ENCODE measurements at places on chromosomes 3 and 15.
A peak's percentile ranks its signal among the peaks of the same experiment; 100 is the strongest.

DNA sequence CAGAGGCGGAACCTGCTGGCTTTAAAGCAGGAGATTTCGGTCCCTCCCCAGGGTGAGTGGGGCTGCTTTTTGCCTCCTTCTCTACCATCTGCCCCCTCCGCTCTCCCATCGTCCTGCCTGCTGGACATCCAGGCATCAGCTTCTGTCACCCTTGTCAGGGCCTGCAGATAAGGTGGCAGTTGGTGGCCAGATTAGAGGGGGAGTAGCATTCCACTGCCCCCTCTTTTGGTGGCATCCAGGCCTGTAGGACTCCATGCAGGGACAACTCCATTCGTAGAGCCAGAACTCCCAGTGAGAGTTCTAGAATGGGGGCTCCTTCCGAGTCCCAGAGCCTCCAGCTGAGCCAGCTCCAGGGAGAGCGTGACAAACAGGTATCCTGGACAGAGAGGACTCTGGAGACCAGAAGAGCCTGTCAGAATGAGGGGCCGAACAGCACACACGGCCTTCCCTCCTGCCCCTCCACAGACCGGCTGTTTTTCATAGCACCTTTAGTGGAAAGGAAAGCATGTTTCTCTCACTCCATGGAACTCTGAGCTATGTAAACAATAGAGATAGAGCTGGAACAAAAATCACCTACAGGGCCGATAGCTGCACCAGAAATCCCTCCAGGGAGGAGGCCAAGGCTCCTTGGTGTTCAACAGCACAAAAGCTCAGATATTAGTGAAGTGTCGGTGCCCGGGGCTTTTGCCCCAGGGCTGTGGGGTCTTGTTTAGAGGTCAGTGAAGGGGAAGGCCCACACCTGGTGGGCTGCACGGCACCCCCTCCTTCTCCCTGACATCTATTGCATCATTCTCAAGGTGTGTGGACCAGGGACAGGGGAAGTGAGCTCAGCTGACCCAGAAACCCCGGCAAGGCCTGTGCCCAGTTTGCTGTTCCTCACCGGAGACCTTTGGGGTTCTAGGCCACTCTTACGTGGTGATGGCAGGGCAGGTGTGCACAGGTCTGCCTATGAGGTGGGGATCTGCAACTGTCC lies 34.2 kb downstream of the MAGEF1 start:
- no peak for DNase-seq

DNA sequence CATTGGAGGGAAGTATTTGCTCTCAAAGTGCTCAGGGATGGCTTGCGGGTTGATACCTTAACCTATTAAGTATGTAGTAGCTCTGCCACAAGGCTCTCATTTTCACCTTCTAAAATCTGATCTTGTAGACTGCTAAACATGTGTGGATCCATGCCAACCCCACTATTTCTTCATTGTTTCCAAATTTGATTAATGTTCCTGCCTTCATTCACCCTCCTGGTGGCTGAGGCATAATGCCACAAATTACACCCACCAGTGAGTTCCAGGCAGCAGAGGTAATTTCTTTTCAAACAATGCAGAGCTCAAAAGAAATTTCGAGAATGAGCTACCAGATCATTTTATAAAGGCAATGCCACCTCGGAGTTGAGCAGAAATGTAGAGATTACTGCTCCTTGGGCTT lies 71.0 kb downstream of the EDEM1 start:
- DNase-seq = no peak

- no peak for DNase-seq
Measured at GRCh38 chr3:165837058-165837525, at the start of gene BCHE. TSS of gene BCHE (minus strand) at chr3:165837423. CDS start at chr3:165831033, 6,390 bp downstream.

GRCh38 chr3:171849617-171850319 lies 6.6 kb downstream of the TMEM212 start:
- DNase-seq = no peak

- no peak for DNase-seq
Measured at GRCh38 chr15:60423537-60423936, 25.8 kb upstream of the ANXA2 start.

- DNase-seq = no peak
Measured at GRCh38 chr3:185914911-185915629, 22.7 kb downstream of the TRA2B start.

- no peak for DNase-seq
Measured at GRCh38 chr3:99761415-99762165, 56.1 kb upstream of the CMSS1 start.

DNA sequence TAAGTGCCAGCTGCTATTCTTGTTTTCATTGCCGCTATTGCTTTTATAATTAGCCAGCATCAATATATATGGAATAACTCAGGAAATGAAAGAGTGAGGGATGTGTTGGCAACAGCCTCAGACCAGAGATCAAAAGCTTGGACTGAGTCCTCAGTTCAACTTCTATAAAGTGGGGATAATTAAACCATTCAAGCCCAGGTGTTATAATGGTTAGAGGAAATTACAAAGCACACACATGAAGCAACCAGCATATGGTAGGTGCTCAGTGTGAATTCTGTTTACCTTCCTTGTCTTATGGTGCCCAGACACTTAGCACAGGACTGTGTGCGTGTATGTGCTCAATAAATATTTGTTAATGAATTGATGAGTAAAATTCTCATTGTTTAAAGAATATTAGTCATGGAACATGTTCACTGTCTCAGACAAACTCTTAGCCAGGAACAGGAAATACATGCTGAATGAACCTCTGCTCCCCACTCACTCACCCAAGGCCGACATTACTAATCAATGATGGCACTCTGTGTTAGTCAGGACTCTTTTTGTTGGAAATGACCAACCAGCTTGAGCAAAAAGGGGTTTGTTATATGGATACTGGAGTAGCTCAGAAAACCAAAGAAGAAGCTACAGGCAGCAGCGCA lies 16.7 kb upstream of the CCDC174 start:
- no peak for DNase-seq

DNA sequence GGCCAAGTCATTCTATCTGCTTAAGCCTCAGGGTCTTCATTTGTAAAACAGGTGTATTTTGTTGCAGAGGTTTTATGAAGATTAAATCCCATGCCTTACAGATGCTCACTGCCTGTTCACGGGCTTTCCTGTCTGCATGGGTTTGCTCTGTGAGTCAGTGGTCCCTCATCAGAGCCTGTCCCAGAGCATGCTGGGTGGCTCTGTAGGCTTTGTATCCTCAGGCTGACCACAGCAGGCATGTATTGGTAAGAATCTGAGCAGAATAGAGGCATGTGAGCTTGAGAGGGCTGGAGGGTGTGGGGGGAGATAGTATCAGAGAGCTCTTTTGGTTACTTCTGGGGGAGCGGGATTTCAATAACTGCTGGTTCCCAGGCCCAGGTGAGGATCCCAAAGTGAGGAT lies 45.4 kb upstream of the PLXNA1 start:
- no peak for DNase-seq

GRCh38 chr3:108548304-108548703 lies 37.9 kb upstream of the MYH15 start:
- DNase-seq = no peak

DNA sequence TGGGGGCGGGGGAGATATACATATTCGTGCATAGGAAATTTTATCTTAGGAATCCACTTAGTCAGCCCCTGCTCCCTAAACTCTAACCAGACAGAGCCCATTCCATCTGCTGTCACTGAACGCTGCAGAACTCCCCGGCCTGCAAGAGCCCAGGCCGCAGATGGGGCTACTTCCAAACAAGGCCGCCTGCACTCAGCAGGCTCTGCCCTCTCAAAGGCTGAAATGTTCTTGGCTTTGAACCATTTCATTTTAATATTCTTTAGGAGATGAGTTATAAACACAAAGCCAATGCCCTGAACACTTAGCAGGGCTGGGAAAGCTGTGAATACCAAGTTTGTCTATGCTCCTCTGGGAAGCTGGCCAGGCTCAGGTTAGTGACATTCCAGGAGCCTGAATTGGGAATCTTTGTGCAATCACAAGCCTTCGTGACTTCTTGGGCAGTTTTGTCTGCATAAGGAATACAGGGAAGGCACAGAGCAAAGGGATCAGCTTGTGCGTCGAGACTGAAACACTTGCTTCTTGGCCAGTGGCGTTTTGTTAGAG lies 65.0 kb downstream of the SYNM start:
- DNase-seq = no peak

DNA sequence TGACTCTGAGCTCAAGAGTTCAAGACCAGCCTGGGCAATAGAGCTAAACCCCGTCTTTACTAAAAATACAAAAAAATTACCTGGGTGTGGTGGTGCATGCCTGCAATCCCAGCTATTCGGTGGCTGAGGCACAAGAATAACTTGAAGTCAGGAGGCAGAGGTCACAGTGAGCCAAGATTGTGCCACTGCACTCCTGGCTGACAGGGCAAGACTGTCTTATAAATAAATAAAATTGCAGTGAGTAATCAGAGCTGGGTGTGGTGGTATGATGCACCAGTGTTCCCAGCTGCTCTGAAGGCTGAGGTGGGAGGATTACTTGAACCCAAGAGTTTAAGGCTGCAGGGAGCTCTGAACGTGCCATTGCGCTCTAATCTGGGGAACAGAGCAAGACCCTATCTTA lies 55.9 kb upstream of the GCNT3 start:
- no peak for DNase-seq

- no peak for DNase-seq
Measured at GRCh38 chr3:52982839-52983238, 63.0 kb downstream of the SFMBT1 start.

- no peak for DNase-seq
Measured at GRCh38 chr3:135860761-135861160, 104.8 kb upstream of the PPP2R3A start.

DNA sequence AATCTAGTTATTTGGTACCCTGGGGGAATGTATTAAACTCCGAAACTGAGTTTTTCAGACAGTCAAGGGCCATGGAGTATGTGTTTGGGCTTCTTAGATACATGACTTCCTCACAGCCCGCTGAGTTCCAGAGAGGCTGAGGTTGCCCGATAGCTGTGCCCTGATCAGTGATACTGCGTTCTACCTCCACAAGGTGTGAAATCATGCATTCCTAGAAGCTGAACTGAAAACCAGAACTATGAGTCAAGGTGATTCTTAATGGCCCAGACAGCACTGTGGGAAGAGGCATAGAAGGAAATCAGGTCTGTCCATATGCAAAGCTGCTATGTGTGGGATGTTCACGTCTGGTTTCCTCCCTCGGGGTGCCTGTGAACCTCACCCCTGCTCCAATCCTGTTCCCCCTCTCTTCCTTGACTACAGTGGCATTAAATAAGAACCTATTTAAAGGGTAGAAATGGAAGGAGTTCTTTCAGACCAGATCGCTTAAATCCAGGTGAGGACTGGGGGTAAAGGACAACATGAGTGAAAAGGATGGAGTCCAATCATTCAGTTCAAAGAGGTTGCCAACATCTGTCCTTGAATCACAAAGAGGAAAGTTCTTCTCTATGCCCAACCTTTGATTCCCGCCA lies 74.3 kb downstream of the MYO1E start:
- DNase-seq = no peak

DNA sequence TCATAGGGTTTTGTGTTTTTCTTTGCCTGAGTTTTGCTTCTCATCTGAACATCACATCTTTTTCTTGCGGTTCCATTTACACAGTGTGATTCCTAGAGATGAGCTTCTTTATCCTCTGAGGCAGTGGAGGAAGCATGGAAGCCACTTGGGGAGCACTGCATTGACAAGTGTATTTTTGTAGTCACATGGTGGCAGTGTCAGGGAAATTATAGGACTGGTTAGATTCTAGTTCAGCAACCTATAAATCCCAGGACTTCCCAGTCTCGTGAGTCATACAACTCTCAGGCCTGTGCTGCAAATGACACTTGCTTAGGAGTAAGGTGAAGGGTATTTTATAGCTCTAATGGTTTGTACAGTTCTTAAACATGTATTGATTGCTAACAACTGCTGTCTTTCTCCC lies 58.4 kb downstream of the RBM6 start:
- no peak for DNase-seq

DNA sequence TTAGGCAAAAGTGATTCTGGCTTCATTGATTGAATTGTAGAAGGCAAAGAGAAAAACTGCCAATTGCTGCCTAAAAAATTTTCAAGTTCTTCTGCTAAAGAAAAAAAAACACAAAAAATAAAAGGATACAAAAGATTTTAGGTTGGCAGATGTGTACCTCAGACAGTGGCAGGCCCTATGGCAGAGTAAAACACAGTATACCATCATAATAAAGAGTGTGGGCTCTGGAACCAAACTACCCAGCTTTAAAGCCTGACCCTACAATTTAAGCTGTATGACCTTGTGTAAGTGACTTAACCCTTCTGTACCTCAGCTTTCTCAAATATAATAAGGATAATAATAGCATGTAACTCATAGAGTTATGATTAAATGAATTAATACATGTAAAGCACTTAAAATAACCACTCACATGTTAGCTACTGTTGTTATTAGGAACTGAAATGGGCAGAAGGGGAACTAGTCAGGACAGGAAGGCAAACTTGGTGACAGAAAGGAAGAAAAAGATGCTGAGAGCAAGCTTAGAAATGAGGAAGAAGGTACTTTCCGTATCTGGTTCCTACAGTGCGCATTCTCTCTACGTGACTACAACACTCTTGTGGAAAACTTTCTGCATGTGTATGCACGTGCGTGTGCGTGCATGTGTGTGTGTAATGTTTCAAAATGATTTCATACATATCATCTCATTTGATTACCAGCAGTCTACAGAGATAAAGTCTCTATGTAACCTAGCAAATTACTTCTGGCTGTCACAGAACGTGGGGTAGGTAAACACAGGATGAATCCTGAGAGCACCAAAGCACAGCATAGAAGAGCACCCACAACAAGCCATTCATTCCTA lies 13.6 kb upstream of the GATM start:
- DNase-seq = peak; percentile 52

DNA sequence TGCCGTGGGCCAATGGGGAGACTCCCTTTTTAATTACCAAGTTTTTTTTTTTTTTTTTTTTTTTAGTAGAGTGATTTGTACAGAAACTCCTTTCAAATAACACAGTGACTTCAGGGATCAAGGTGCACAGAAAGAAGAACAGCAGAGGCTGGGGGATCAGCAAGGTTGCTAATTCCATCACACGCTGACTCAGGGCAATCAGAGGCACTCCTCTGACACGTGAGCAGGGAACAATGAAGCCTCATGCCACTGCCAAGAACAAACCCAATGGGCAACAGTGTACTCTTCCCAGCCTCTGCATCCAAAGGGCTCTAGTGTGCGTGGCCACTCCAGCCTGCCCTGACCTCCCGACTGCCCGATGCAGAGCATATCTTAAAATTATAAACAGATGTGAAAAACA lies 186.7 kb upstream of the WNT5A start:
- no peak for DNase-seq

- no peak for DNase-seq
Measured at GRCh38 chr3:159416856-159417255, 571.8 kb upstream of the IL12A start.

- DNase-seq = no peak
Measured at GRCh38 chr15:77409259-77410156, 10.4 kb downstream of the PEAK1 start.
